T1000 (cell line): ENCODE measurements at places on chromosomes 6 and 20.

DNA sequence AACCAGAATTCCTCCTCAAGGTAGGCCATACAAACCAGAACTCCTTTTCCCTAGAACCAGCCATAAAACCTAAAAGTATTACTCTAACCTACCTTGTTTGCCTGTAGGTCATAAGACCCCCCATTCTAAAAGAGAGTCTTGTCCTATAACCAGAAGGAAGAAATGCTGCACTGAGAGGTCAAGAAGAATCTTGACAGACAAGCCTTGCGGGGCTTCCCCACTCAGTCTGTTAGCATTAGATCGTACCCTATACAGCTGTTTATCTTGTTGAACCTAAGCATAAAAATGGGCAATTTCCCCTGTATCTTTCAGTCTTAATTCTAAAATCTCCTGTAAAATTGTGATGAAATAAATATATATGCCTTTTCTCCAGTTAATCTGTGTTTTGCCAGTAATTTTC lies 52.3 kb upstream of the HFE start:
- DNase-seq = no peak

GRCh38 chr20:50491926-50492634 lies 18.1 kb upstream of the PTPN1 start:
- DNase-seq = no peak

DNA sequence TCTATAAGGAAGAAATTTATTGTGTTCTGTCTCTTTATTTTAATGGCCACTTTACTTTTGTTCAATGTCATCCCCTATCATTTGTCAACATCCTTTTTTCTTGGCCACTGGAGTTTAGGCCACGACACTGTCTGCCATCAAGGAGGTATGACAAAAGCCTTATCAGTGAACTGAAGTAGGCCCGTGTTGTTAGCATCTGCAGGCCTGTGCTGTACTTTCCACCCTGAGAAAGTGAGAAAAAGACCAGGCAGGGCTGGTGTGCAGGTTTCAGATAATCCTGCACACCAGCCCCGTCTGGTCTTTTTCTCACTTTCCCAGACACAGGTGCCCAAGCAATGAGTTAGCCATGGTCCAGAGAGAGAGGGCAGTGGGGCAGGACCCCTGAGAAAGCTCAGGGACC lies 57.6 kb downstream of the GOPC start:
- no peak for DNase-seq

GRCh38 chr6:36357872-36358225 lies 21.2 kb upstream of the BNIP5 start:
- no peak for DNase-seq
